ENCODE measurements at places on chromosomes 1 and 21.

DNA sequence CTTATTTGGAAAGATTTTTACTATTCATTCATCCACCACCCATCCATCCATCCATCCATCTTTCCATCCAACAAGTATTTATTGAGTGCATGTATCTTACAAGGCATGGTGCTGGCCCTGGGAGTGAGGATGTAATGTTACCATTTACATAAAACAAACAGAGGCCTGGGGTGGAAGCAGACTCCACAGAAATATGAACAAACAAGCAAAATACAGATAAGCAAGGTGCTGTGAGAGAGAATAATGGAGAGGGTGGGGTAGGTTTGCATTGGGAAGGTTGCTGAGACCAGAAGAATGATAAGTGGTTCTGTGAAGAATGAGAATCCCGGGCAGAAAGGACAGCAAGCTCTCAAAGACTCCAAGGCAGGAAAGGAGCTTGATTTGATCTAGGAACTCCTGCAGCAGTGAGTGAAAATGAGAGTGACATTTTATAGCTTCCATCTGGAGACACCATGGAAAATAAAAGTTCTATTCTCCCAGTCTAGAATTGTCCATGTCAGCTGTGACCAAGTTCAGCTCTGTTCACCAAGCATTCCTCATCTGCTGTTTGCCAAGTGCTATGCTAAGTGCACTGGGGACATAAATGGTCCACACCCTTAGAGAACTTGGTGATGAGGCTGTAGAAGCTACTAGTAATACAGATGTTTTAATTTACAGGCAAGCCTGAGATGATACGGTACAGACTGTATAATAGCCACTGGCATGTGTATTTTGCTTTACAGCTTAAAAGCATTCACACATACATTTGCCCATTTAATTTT is 75.3 kb downstream of the PEX14 start:
- DNase-seq, result no peak

- no peak for DNase-seq
Observed at GRCh38 chr21:33205476-33205875, 24.3 kb upstream of the IFNAR2 start.

GRCh38 chr1:51863384-51863783 is 15.1 kb downstream of the NRDC start:
- DNase-seq, result no peak

DNA sequence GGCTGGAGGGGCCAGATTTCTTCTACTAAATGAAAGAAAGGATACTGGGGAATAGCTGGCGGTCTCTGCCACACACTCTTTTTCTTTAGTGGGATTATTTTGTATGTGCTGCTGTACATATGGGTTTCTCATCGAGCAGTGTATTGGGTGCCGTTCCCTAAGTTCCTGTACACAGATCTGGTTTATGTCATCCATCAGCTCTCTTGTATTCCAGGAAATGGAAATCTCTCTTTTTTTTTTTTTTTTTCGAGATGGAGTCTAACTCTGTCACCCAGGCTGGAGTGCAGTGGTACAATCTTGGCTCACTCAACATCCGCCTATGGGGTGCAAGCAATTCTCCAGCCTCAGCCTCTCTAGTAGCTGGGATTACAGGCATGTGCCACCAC is 27.0 kb upstream of the NID1 start:
- no peak for DNase-seq

DNA sequence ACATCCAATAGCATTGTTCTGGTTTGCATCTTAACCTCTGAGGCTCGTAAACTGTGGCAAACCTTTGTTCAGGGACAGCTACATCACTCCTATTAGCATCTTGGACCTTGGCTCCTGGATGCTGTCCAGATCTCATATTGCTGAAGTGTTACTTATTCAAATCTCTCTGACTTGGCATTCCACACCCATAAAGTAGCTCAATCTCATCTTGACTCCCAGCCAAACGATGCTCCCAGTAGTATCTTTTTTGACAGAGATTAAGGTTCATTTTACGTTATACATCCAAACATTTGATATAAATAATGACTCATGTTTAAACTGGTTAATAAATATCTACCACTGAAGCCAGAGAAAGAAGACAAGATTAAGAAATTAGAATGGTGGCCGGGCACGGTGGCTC is 4.4 kb upstream of the FLVCR1 start:
- no peak for DNase-seq

DNA sequence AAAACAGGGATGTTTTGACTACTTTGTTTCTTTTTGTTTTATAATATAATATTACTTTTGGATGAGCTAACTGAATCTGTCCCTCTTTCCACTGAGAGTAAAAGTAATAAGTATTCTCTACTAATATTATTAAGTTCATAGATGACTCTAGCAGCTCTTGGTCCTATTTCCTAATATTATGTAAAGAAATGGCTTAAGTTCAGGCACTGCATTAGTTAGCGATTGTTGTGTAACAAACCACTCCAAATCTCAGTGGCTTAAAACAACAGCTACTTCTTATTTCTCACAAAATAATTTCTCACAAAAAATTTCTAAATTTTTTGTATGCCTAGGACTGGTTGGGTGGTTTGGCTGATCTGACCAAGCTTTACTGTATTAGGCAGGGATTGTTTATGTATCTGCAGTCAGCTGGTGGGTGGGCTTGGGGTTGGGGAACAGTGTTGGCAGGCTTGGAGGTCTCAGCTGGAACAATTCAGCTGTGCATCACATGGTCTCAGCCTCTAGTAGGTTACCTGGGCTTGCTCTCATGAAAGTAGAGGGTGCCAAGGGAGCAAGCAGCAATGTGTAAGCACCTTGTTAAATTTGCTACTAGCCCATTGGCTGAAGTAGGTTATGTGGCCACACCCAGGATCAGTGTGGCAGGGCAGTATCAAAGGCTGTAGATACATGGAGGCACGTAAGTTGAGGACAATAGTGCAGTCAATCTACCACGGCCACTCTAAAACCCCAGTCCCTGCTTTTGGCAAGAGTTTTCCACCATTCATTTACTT is 8.8 kb upstream of the CCT8 start:
- no peak for DNase-seq

GRCh38 chr1:203480525-203481084 is 5.0 kb downstream of the PRELP start:
- DNase-seq, result peak; percentile 95

- DNase-seq, result no peak
Observed at GRCh38 chr1:56225964-56226815, 353.2 kb downstream of the PLPP3 start.

DNA sequence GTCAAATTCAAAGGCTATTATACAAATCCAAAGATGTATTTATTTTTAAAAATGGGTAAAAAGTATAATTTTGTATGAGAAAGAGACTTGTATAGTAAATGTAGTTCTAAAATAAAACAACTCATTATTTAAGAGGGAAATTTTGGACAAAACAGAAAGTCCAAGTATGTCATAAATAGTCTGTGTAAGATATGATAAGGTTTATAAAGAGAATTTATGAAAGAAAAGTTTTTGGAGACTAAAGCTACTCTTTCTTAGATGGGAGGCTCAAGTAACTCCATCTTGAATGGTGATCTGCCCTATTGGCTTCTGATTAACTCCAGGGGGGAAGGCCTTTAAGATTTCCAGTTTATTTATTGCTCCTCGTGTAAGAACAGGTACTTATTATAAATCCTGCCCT is 14.7 kb upstream of the OR2T27 start:
- no peak for DNase-seq

- DNase-seq, result no peak
Observed at GRCh38 chr1:43802356-43802980, 95.1 kb downstream of the ST3GAL3 start.

DNA sequence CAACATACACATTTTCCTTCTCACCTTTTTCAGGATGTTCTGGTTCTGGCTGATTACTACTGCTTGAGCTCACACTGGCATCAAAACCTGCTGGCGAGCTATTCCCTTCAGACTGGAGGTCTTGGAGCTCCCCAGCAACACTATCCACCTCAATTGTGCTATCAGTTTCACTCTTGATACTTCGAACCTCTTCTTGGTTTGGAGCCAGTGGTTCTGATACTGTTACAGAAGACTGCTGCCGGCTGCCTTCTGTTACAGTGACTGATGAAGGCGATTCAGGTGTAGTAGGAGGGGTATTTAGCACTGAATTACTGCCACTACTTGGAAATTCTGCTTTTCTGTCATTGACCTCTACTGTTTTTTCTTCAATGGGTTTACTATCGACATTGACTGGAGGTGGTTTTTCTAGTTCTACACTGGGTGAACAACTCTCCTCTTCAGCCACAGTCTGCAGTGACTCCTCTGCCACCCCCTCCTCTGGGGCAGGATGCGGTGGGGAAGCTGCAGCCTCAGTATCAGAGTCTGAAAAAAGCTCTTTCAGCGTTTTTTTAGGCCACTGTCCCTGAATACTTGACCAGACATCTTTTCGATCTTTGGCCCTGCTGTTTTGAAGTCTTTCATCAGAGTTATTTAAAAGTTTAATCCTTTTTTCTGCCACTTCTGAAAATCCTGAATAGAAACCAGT is 20.7 kb upstream of the RBM34 start:
- no peak for DNase-seq

DNA sequence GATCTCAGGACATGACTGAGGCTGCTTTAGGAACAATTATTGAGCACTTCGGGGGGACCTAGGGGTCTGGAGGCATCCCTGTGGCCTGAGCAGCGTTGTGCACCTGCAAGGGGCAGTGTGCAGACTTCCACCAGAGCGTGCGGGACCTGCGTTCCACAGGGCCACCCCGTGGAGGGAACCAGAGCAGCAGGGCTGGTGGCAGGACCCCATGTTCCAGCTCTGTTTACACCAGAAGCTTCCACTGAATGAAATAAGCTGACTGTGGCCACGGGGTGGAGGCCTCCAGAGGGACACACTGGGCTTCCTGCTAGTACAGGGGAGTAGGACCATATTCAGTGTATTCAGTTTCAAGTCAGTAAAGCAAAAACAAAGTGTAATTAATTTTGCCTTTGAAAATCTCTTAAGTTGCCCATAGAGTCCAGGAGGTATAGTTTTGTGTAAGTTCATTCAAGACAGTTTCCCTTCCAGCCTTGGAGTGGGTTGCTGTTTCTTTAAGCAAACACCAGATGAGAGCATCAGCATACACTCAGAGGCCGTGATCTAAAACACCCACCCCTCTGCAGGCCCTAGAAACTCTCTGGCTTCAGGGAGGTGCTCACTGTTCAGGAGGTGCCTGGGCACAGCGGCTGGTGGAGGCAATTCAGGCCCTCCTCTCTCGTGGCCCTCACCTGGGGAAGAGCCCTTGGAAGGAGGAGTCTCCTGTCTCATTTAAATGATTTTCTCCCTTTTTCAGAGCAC is 16.6 kb downstream of the SLC1A7 start:
- no peak for DNase-seq

GRCh38 chr1:199821029-199821779 is 206.3 kb upstream of the NR5A2 start:
- no peak for DNase-seq

- DNase-seq, result peak; percentile 55
Observed at GRCh38 chr21:36104317-36105300, 30.3 kb upstream of the CBR3 start.

- DNase-seq, result no peak
Observed at GRCh38 chr1:21258331-21259134, 31.7 kb downstream of the ECE1 start.

- DNase-seq, result peak; percentile 30
Observed at GRCh38 chr1:12173631-12174121, 6.9 kb downstream of the TNFRSF1B start.
